ENCODE measurements at places on chromosomes 16 and 17. TPM values are rescaled to one million over a fixed set of nuclear protein-coding genes. Genes with fewer than 3 reads are reported as not detected.

Gene ITGAD
- not detected for total RNA-seq

Gene CKLF
- total RNA-seq: 103 TPM

Gene LRRC59
- 285 TPM for total RNA-seq

Gene RPL27
- total RNA-seq: 827 TPM

Gene C16orf92
- total RNA-seq: not detected

Gene RCVRN
- not detected for total RNA-seq

Gene PLEKHH3
- 6.3 TPM for total RNA-seq

Gene PRKCB
- not detected for total RNA-seq

Gene SUZ12
- 24.3 TPM for total RNA-seq

Gene ZBTB4
- total RNA-seq: 10.8 TPM

Gene KSR1
- 26.2 TPM for total RNA-seq

Gene PIK3R5
- not detected for total RNA-seq

Gene WSCD1
- 37.3 TPM for total RNA-seq

Gene EFCAB5
- total RNA-seq: 0.26 TPM

Gene RND2
- total RNA-seq: 0.35 TPM

Gene SHISA6
- total RNA-seq: not detected

Gene KCTD2
- 14.4 TPM for total RNA-seq

Gene STH
- not detected for total RNA-seq

Gene CES1
- total RNA-seq: 0.13 TPM

Gene KRT28
- not detected for total RNA-seq

Gene GPR179
- total RNA-seq: not detected

Gene RRAD
- 0.60 TPM for total RNA-seq

Gene TEX19
- total RNA-seq: not detected

Gene NEUROD2
- total RNA-seq: not detected

Gene HNF1B
- not detected for total RNA-seq

Gene KRTAP1-1
- total RNA-seq: not detected

Gene ARL4D
- total RNA-seq: 12.9 TPM

Gene CHD9
- 45.4 TPM for total RNA-seq

Gene PRSS27
- total RNA-seq: 0.07 TPM

Gene PPY
- not detected for total RNA-seq

Gene CCL8
- not detected for total RNA-seq

Gene CES3
- total RNA-seq: not detected
